ENCODE measurements at places on chromosomes 11 and 22.

GRCh38 chr11:132960273-132961078, 571.8 kb downstream of the OPCML start:
- no peak for DNase-seq

GRCh38 chr11:101342307-101342706, 212.7 kb upstream of the PGR start:
- no peak for DNase-seq

- DNase-seq, result no peak
These were observed 10.8 kb downstream of the TTLL12 start for GRCh38 chr22:43176090-43176489.

GRCh38 chr11:118820412-118821357, 29.7 kb upstream of the DDX6 start:
- DNase-seq, result no peak

- DNase-seq, result no peak
These were observed 62.2 kb upstream of the SOX6 start for GRCh38 chr11:16418428-16419097.

DNA sequence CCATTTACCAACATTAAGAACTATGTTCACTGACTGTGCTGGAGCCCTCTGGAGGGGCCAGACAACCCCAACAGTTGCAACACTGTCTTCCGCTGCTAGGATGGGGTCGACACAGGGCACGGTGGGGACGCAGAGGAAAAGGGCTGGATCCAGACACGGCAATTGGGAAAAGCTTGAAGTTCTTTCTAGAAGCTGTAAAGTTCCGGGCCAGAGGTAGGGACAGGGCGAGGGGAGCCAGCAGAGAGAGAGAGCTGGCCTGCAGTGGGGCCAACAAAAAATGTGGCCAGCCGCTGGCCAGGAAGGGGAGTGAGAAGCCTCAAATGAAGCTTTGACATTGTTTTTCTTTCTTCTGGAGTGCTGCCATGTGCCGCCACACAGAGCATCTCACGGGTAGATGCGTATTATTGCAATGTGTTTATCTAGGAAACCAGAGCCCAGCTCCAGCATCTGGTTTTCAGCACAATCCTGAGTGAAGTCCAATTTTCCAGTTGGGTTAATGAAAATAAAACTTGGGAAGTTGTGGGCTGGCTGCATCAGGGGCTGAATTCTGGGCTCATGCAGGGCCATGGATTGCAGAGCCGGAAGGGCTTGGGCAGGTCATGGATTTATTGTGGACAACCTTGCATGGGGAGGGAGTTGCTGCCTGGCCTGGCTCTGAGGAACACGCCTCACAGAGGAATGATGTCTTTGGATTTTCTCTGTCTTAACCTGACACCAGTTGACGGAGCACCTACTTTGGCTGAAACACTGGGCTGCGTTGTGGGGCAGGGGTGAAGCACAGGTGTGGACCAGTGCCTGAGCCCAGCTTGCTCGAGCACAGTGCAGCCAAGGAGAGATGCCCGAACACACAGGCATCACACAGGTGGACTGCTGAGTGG, 67.6 kb upstream of the AMPD3 start:
- DNase-seq, result no peak

- peak; percentile 60 for DNase-seq
These were observed 925 bp upstream of the KCNJ11 start for GRCh38 chr11:17389211-17389956.

DNA sequence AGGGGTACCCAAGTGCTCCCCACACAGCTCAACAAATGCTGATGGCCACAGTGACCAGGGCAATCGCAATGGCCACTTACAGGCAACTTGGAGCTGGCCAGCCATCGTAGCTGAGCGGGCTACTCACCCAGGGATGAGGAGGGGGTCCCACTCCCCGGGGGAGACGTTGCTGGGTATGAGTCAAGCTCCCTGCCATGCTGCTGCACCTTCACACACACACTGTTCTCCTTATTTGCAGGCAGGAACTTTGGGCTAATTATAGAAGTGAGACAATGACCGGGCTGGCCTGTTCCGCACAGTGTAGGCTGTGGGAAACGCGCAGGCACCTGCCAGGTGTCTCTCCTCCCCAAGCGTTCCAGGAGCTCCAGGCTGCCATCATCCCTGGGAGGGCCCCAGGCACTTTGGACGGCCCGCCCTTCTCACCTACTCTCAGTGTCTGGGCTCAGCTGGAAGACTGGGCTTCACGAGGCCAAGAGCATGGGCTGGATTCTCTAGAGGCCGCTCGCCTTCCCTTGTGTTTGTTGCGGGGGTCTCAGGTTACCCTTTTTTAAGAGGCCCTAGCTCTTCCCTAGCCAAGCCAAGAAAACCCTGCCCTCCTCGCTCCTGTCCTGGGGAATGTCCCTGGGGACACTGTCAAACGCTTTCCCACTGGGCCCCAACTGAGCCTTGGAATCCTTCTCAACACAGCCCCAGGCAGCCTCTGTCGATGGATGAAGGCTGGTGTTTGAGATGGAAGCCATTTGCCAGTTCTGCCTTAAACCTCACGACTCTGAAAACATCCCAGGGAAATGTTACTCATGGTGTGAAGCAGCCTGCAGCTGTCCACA, 73.0 kb downstream of the RTL6 start:
- no peak for DNase-seq

- no peak for DNase-seq
These were observed at the start of gene PDE2A for GRCh38 chr11:72673943-72674828. Gene PDE2A (minus strand): TSS chr11:72674422. CDS start chr11:72674207, 215 bp downstream.

GRCh38 chr11:63639199-63639832, 25.1 kb upstream of the PLAAT3 start:
- DNase-seq, result no peak

DNA sequence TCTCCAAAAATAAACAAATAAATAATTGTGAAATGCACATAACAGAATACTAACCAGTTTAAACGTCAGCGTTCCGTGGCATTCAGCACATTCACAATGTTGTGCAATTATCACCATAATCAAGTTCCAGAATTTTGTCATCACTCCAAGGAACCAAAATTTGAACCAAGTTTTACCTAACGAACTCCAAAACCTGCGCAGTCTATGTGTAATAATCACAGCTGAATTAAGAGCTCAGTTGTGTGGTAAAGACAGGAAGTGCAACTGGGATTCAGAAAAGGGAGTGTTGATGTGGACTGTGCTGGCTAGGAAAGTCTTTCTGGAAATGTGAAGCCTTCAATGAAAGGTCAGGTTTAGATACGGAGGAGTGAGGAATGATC, 5.4 kb upstream of the MCAM start:
- DNase-seq, result no peak

DNA sequence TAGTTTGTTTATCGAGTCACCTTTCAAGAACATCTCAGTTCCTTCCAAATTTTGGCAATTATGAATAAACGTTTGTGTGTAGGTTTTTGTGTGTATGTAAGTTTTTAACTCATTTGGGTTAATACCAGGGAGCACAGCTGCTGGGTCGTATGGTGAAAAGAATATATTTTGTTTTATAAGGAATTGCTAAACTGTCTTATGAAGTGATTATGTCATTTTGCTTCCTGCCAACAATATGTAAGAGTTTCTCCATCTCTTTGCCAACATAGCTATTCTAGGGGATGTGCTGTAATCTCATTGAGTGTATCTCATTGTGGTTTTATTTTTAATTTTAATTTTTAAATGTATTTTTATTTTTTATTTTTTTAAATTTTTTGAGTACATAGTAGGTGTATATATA, 27.3 kb downstream of the BCL2L13 start:
- DNase-seq, result no peak

GRCh38 chr11:32779136-32779535, 15.3 kb downstream of the CCDC73 start:
- DNase-seq, result no peak

DNA sequence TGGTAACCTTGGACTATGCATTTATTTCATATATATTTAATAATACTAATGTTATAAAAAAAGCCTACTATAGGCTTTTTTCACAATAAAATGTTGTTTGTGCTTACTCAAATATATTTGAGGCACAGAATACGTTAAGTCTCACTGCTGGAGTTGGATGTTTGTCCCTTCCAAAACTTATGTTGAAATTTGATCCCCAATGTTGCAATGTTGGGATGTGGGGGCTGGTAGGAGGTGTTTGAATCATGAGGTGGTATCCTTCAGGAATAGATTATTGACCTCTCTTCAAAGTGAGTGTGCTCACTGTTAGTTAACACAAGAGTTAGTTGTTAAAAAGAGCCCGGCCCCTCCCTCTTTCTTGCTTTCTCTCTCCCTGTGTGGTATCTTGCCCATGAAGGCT, 1295.9 kb downstream of the JRKL start:
- DNase-seq, result no peak

DNA sequence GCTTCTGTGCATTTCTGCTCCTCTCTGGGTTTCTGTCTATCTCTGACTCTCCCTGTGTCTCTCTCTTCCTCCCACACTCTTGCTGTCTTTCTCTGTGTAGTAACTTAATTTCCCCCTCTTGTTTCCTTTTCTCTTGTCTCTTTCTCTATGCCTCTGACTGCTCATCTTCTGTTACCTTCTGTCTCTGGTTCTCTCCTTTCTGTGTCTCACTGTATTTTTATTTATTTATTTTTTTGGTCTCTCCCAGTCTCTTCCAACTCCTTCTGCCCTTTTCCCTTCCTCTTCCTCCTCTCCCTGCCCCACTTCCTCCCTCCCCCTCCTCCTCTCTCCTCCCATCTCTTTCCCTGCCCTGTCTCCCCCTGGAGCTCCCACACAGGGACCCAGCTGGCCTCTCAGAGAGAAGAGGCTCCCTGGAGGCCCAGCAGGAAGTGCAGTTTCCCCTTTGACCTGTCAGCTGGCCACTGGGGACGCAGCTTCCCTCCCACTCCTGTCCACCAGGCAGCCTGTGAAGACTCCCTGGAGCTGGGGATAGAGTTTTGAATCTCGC, 38.3 kb upstream of the MYH9 start:
- no peak for DNase-seq

GRCh38 chr11:67054346-67054835, 2.3 kb upstream of the RHOD start:
- DNase-seq, result no peak

GRCh38 chr11:132028380-132029240, 658.2 kb downstream of the NTM start:
- DNase-seq, result no peak

GRCh38 chr11:92964471-92964870, 5.0 kb upstream of the MTNR1B start:
- no peak for DNase-seq

- no peak for DNase-seq
These were observed 875.2 kb downstream of the BRD1 start for GRCh38 chr22:48952256-48953102.

DNA sequence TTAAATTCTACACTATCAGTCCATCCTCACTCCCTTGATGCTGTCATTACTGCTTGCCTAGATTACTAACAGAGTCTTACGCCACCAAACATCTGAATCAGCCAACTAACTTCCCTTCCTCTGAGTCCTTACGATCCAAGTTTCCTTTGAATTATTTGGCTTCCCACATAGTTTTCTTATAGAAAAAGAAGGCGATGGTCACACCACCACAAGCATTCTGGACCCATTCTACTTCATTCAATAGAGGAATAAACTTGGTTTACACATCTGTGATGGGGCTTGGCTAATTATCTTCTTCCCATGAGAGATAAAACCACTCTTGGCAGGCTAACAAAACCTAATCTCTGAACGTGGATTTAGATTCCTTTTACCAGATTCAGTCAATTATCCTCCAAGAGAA, 35.0 kb downstream of the INTS4 start:
- no peak for DNase-seq

DNA sequence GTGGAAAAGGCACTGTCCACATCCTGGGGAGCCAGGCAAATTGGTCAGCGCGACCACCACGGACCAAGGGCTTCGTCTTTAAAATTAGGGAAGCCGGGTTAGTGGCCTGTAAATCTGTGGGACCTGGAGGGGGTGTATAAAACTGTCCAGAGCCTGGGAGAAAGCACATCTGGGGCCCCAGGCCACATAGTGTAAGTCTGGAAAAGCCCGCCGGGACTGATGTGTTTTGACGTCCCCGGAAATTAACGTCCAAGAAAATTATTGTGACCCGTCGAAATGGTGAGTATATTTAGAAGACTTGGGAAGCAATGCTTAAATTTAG, 4.2 kb upstream of the IGF2 start:
- DNase-seq, result no peak

DNA sequence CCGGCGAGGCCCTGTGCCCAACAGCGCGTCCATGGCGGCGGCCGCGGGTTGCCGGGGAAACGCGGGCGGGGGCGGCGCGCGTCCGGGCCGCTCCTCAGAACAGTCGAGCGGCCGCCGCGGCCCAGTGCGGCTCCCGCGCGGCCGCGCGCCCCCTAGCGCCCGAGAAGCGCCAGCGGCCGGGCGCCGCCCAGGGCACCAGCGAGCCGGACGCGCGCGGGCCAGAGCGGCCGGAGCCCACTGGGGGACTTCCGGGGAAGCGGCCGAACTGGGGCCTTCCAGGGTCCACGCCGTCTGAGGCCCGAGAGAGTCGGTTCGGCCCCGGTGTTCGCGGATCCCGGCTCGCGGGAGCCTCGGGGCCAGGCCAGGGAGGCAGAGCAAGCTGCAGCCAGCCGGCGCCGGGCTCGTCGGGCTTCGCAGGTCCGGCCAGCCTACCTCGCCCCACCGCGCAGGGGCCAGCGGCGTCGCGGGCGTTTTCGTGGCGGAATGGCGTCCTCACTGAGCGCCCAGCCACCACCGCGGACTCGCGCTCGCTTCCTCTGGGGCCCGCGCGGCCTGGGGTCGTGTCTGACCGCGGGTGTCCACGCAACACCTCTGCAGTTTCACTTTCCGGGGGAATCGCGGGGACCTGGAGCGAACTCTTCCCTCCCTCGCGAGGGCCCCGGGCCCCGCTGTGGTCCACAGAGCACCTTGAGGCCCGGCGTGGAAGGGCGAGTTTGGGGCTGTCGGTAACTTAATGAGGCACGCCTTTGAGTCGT, at the start of gene DENND6B:
Gene DENND6B (minus strand): TSS at position 57 of the 755 bp plus-strand sequence. CDS start 24 bp downstream, at position 33.
- peak; percentile 36 for DNase-seq

DNA sequence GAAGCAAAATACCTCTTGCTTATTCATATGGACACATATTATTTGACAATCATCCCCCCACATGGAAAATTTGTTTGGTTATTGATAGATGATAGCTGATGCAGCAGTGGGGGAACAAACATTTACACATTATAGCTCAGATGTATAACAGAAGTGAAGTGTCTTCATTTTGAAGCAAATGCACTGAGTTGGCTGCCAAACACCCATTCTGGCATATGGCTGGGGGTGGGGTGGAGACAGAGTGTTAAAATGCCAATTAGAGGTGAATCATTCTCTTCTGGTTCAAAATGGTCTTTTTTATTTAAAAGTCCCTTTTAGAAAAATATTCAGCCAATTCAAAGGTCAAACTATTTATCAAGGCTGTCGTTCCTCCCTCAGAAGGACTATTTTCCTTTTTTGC, 157.3 kb upstream of the TRPC6 start:
- DNase-seq, result no peak

GRCh38 chr11:11669233-11669846, 47.5 kb upstream of the GALNT18 start:
- DNase-seq, result no peak

- DNase-seq, result peak; percentile 83
These were observed 19.6 kb upstream of the CCDC134 start for GRCh38 chr22:41780746-41781505.

GRCh38 chr11:40294349-40294735, 1165.1 kb downstream of the LRRC4C start:
- DNase-seq, result no peak

- no peak for DNase-seq
These were observed 40.5 kb upstream of the RIC3 start for GRCh38 chr11:8209208-8209807.

- DNase-seq, result no peak
These were observed 97.9 kb downstream of the STIM1 start for GRCh38 chr11:3953327-3953726.

GRCh38 chr11:128342511-128343134, 244.7 kb downstream of the ETS1 start:
- DNase-seq, result no peak

Measured in activated CD4-positive, CD25-positive, alpha-beta regulatory T cell treated with anti-CD3 and anti-CD28 coated beads, Interleukin-2, amount 50 U/mL, for 16 hours (primary cell).